SK-N-MC (cell line): ENCODE measurements at places on chromosomes 5 and 9.

- no peak for DNase-seq
Measured at GRCh38 chr5:143284002-143284401, 119.5 kb downstream of the NR3C1 start.

GRCh38 chr9:23747088-23748075, 78.7 kb downstream of the ELAVL2 start:
- no peak for DNase-seq

- no peak for DNase-seq
Measured at GRCh38 chr5:107415762-107416161, 255.0 kb downstream of the EFNA5 start.

- DNase-seq = no peak
Measured at GRCh38 chr5:151696470-151697061, 9.9 kb upstream of the SPARC start.

GRCh38 chr9:110655754-110656641, 12.6 kb upstream of the MUSK start:
- DNase-seq = no peak

DNA sequence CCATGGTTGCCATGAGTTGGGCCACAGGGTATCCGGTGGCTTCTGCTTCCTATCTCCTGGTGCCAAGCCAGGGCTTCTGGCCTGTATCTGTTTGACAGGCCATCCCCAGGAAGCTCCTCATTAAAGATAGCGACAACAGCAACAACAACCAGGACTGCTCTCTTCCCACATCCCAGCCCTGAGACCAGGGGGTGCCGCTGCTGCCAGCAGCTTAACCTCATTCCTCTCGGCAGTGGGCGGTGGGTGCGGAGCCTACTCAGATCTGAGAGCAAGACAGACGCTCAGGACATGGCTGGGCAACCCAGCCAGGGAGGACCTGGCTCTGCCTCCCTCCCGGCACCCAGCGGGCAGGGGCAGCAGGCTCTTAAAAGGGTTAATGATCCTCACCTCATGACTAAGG, 98.3 kb downstream of the PSD2 start:
- DNase-seq = no peak

DNA sequence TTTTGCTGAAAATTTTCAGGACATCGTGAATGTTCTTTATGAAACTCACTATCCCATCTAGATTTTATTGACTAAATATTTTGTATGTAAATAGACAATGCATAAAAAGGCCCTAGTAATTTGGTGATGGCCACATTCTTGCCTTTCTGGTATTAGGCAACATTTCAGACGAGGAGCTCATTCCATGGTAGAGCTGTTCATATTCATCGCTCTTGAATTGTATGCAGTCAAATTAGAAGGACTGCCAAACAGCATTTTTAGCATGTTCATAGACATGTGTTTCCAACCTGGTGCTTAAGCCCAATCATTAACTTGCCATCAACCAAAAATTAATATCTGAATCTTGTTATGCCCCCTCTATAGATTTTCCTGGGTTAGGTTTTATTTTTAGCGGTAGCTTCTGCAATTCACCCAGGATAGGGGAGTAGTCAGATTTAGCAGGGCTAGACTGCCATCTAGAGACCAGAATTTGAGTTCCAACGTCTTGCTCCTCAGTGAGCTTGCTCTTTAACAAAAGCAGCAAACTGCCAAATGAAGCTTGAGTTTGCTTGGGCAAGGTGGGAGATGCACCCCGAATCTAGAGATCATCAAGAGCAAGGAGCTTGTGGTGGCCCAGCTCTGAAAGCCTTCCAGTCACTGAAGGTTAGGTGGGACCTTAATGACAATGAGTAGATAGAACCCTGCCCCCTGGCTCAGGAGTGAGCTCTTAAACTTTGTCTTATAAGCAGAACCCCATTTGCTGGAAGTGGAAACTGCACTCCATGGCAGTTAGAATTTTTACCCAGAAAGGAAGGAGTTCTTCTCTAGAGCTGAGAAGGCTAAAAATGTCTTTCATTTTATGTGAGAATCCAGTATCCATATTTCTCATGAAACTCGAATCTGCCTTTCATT, 456.2 kb downstream of the RASEF start:
- DNase-seq = peak; percentile 34

- DNase-seq = peak; percentile 47
Measured at GRCh38 chr9:107213561-107214028, 69.5 kb upstream of the RAD23B start.
